Right atrium auricular region (tissue), 2 donors: ENCODE measurements at places on chromosomes 5 and 9. TPM values are rescaled to one million over a fixed set of nuclear protein-coding genes. Genes with fewer than 3 reads are reported as not detected.

The CNTFR gene
- 23.3 TPM for total RNA-seq

The TRPM6 gene
- 0.19 TPM for total RNA-seq

The PCDHGA4 gene
- total RNA-seq = 5.7 TPM

The AGXT2 gene
- not detected for total RNA-seq

The TMEM215 gene
- total RNA-seq = not detected

The FBXO10 gene
- 5.7 TPM for total RNA-seq

DNA sequence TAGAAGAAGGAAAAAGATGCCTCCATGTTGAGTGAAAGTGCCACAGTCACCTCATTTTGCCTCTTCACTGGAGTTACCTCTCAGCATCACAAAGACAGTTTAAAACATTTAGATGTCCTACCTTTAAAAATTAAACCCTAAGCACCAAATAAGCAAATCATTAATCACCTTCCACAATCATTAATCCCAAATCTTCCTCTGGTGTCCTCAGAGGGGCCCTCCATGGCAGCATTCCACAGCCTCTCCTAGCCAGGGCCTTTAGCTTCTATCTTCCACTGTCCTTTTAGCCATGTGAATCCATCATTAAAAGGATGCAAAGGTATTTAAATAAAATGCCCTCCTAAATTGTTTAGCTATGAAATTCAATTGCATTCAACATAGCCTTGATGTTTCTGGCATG is 310.8 kb downstream of the PDE4D start:
- H3K36me3 ChIP-seq = no peaks in the 10 kb centered on the region
- H3K4me1 ChIP-seq = peaks cover 5% of the 10 kb centered on the region
- no peak overlapping the region for H3K4me3 ChIP-seq

DNA sequence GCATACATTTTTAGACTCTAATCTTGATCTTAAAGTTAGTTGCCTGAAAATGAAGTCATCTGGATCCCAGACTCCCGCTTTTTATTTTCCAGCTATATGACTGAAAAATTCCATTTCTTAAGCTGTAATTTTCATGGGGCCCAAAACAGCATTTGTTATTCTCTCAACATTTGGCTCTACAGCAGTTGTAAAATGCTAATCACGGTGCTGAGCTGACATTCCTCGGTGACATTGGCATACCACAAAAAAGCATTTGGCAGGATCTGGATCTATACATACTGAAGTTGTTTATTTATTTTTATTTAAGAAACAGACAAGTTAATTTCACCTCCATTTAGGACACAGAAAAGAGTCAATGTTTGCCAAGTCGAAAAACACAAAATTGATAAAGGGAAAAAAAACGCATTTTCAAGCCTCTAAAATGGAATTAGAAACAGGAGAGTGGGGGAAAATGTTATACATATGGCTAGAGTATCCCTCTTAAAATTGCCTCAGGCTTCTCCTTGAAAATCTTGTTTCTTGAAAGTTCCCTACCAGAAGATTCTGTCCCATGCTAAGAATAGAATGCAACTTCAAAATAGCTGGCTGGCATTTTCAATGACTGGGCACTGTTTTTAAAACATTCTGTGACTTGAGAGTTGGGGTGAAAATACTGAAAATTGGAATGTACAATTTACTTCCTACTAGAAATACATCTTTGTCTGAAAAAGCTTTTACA is 207.5 kb upstream of the TBCA start:
- H3K36me3 ChIP-seq = no peaks in the 10 kb centered on the region
- no peaks in the 10 kb centered on the region for H3K4me1 ChIP-seq
- no peaks in the 10 kb centered on the region for H3K27me3 ChIP-seq
- H3K4me3 ChIP-seq = no peak overlapping the region
- DNase-seq = no peak

GRCh38 chr5:75654693-75655295 is 43.5 kb downstream of the ANKDD1B start:
- no peak overlapping the region for H3K27ac ChIP-seq
- H3K36me3 ChIP-seq = no peaks in the 10 kb centered on the region
- H3K4me3 ChIP-seq = no peak overlapping the region
- H3K4me1 ChIP-seq = peaks cover 4% of the 10 kb centered on the region
- no peaks in the 10 kb centered on the region for H3K27me3 ChIP-seq

- DNase-seq = no peak
- H3K27ac ChIP-seq = peak overlapping the region; percentile 90
- H3K36me3 ChIP-seq = peaks cover 14% of the 10 kb centered on the region
- no peaks in the 10 kb centered on the region for H3K27me3 ChIP-seq
- H3K4me3 ChIP-seq = peak overlapping the region; percentile 89
- H3K4me1 ChIP-seq = peaks cover 25% of the 10 kb centered on the region
Measured at GRCh38 chr5:1345876-1346626, 1.2 kb upstream of the CLPTM1L start.

DNA sequence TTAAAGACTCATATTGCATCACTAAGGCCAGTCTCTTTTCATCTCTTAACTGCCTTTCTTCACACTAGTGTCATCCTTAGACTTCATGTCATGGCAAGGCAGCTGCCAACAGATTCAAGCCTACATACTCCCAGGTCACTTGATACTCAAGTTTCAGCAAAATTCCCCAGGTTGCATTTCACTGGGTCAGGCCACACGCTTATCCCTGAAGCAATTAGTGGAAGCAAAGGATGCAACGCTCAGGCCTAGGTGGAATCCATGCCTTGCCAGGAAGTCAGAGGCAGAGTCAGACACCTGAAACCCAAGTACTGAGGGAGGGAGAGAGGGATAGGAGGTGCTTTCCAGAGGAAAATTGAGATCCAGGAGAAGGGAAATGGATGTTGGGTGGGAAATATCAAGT is 28.9 kb downstream of the YIPF5 start:
- H3K4me3 ChIP-seq = no peak overlapping the region
- H3K27me3 ChIP-seq = no peaks in the 10 kb centered on the region
- H3K4me1 ChIP-seq = peaks cover 14% of the 10 kb centered on the region
- H3K27ac ChIP-seq = no peak overlapping the region
- DNase-seq = no peak
- H3K36me3 ChIP-seq = no peaks in the 10 kb centered on the region

- no peak for DNase-seq
- H3K4me3 ChIP-seq = no peak overlapping the region
- no peaks in the 10 kb centered on the region for H3K4me1 ChIP-seq
- H3K27ac ChIP-seq = no peak overlapping the region
- H3K27me3 ChIP-seq = no peaks in the 10 kb centered on the region
Measured at GRCh38 chr5:112239996-112240395, 179.1 kb downstream of the EPB41L4A start.

DNA sequence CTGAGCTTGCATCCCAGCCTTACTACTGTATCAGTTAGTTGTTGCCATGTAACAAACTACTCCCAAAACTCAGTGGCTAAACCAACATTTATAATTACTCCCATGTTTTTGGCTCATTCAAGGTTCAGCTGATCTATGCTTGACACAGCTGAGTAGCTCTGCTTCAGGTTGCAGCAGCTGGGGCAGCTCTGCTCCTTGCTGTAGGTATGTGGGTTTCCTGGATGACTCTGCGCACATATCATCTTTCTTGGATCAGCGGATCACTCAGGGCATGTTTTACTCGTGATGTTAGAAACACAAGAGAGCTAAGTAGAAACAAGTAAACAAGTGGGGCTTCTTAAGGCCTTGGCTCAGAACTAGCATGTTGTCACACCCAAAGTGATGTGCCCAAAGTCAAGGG is 15.1 kb downstream of the TEK start:
- H3K27me3 ChIP-seq = no peaks in the 10 kb centered on the region
- DNase-seq = no peak
- H3K4me3 ChIP-seq = no peak overlapping the region
- H3K27ac ChIP-seq = no peak overlapping the region
- no peaks in the 10 kb centered on the region for H3K36me3 ChIP-seq
- no peaks in the 10 kb centered on the region for H3K4me1 ChIP-seq

DNA sequence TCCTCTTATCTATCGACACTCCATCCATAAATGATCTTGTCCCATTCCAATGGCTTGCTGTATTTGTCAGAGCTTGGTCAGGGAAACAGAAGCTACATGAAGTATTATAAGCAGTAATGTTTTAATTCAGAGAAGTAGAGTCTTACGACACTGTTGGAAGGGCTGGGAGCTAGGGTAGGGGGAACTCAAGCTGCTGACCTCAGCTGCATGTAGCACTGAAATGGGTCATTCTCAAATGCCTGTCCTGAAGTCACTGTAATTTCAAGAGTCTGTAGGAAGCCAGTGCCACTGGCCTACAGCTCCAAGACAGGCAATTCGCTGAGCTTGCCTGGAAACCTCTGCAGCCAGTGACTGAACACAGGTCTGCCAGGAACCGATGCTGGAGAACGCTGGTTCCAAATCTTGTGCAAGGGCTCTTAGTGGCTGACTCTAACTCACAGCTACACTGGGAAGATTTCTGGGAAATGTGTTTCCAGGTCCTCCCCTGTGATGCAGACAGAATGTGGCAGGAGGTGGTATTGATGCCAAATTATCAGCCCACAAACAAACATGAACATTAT is 532.4 kb downstream of the CCDC171 start:
- no peak overlapping the region for H3K4me3 ChIP-seq
- H3K4me1 ChIP-seq = no peaks in the 10 kb centered on the region
- no peaks in the 10 kb centered on the region for H3K27me3 ChIP-seq
- no peaks in the 10 kb centered on the region for H3K36me3 ChIP-seq

- no peaks in the 10 kb centered on the region for H3K36me3 ChIP-seq
- no peak overlapping the region for H3K4me3 ChIP-seq
- H3K4me1 ChIP-seq = no peaks in the 10 kb centered on the region
- H3K27ac ChIP-seq = no peak overlapping the region
- no peak for DNase-seq
- no peaks in the 10 kb centered on the region for H3K27me3 ChIP-seq
Measured at GRCh38 chr5:135843571-135844337, 9.3 kb downstream of the SLC25A48 start.

GRCh38 chr9:93126151-93126781 is 7.8 kb downstream of the NINJ1 start:
- peak overlapping the region; percentile 75 for H3K27ac ChIP-seq
- no peaks in the 10 kb centered on the region for H3K27me3 ChIP-seq
- no peaks in the 10 kb centered on the region for H3K4me1 ChIP-seq
- H3K36me3 ChIP-seq = peaks cover 38% of the 10 kb centered on the region

GRCh38 chr9:419571-420171 is 205.0 kb downstream of the DOCK8 start:
- no peaks in the 10 kb centered on the region for H3K27me3 ChIP-seq
- no peaks in the 10 kb centered on the region for H3K36me3 ChIP-seq
- H3K4me3 ChIP-seq = no peak overlapping the region
- no peaks in the 10 kb centered on the region for H3K4me1 ChIP-seq

DNA sequence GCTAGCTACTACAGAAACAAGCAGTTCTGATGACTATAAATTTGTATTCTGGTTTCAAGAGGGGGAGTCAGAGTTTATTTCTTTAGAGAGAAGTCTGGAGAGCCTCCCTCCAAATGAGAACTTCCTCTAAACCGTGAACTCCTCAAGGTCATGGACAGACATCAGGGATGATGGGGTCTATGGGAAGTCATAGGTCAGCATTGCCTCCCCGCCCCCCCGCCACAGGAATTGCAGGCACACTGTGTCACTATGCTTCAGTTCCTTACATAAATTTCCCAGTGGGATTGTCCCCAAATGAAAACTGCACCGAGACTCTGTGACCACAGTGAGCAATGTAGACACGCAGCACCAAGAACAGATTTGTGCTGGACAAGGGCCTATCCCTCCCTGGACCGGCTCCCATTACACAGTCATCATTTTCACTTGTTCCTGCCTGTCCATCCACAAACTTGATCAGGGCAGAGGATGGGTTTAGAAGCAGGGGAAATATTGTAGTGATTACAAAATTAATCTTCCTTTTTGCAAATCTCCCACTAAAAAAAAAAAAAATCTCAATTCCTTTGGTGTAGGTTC is 300.3 kb downstream of the EFNA5 start:
- no peaks in the 10 kb centered on the region for H3K36me3 ChIP-seq
- H3K27ac ChIP-seq = no peak overlapping the region
- DNase-seq = no peak
- H3K4me3 ChIP-seq = no peak overlapping the region
- no peaks in the 10 kb centered on the region for H3K4me1 ChIP-seq
- no peaks in the 10 kb centered on the region for H3K27me3 ChIP-seq

DNA sequence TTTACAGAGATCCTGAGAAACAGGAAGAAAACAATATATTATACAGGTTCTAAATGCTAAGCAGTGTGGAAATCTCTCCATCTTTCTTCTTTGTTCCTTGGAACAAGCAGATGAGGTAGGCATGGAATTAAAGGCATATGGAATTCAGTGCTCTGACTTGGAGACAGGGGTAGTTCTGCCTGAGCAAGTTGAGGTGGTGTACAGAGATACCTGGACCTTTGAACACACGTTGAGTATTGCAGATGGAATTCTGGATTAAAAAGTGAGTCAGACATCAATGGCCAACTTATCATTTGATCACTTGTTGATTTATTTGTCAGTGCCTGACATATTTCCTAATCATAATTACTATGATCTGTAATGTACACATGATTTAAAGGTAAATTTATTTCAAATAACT is 293.9 kb upstream of the IRX4 start:
- H3K4me3 ChIP-seq = no peak overlapping the region
- no peak overlapping the region for H3K27ac ChIP-seq
- DNase-seq = no peak

DNA sequence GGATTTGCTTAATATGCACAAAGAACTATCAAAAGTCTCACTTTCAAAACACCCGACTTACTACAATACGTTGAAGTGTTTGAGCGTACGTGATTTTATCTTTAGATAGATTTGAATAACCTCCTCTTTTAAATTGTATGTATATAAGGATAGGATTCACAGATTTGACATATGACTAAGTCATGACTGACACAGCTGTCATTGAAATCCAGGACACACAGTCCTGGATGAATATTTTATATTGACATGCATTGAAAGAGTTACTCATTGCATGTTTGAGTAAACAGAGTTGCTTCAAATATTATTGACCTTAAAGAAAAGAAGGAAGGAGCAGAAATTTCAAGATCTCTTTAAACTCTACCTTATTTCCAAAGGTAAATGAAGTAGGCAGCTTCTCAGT is 3.3 kb downstream of the MUSK start:
- no peaks in the 10 kb centered on the region for H3K27me3 ChIP-seq
- no peak overlapping the region for H3K27ac ChIP-seq
- no peak for DNase-seq

- H3K4me3 ChIP-seq = no peak overlapping the region
- H3K4me1 ChIP-seq = peaks cover 30% of the 10 kb centered on the region
- DNase-seq = no peak
- no peaks in the 10 kb centered on the region for H3K36me3 ChIP-seq
Measured at GRCh38 chr5:149438711-149439132, 59.6 kb upstream of the IL17B start.

- no peaks in the 10 kb centered on the region for H3K36me3 ChIP-seq
- no peak for DNase-seq
- no peaks in the 10 kb centered on the region for H3K27me3 ChIP-seq
- H3K4me3 ChIP-seq = no peak overlapping the region
Measured at GRCh38 chr9:91428436-91428835, 4.8 kb upstream of the NFIL3 start.
